ENCODE measurements at places on chromosomes 6 and 20.

GRCh38 chr6:71294121-71294523 is 5.5 kb downstream of the OGFRL1 start:
- DNase-seq = no peak

GRCh38 chr6:155154158-155154830 is 109.5 kb upstream of the CLDN20 start:
- no peak for DNase-seq

DNA sequence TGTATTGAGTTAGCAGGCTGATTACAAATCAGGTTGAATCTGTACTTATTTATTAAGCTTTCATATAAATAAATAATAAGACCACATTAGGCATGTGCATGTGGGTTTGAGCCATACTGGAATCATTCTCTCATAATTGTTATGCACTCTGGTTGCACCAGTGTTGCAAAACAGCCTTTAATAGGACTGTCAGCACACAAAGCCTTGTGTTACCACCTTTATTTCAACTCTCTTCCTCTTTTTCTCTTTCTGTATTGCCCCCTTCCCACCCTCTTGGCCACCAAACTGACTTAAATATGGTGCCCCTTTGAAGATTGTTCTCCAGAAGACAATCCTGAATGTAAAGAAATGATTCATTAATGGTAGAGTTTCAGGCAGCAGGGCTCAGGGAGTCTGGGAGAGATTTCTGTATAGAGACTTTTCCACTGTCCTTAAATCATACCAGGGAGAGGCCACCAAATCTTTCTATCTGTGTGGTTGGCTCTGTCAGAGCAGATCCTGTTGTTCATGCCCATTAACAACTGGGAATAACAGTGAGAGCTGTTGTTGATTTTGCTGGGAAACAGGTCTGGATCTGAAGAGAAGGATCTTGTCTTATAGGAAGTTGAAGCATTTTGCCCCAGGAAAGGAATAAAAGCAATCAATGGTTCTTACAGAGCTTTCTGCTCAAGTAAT is 131.6 kb upstream of the SOX4 start:
- no peak for DNase-seq

- no peak for DNase-seq
Observed at GRCh38 chr6:49913636-49914375, 47.5 kb upstream of the CRISP1 start.

DNA sequence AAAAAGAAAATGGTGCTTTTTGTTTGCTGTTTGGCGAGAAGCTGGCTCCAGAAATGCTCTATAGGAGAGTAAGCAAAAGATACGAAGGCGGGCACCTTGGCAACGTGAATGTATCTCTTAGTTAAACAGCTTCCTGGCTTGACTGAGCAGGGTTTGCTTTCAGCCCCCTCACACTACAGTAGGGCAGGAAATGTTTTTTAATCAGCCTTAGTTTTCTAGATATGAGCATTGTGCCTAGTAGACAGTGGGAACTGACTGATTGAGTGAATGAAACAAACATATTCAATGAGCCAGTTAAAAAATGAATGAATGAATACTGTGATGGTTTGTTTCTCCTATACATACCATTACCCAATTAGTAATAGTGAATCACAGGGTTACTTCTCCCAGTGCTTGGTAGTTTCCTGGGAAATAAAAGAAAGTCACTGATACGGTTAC is 19.9 kb downstream of the CAP2 start:
- DNase-seq = no peak

DNA sequence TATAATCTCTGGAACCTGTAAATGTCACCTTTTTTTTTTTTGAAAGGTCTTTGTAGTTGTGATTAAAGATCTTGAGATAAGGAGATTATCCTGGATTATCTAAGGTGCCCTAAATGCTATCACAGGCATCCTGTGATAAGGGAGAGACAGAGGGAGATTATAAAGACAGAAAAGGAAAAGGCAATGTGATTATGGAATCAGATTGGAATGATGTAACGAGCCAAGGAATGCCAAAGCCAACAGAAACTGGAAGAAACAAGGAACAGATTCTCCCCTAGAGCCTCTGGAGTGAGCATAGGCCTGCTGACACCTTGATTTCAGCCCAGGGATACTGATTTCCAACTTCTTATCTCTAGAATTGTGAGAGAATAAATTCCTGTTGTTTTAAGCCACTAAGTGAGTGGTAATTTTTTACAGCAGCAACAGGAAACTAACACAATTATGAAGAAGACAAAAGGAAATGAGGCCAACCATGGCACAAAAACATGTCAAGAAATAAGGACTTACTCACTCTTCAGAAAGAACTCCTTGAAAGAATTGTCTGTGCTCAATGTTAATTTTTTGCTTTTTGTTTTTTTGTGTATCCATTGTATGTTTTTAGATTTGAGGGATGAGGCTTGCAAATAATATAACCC is 82.7 kb downstream of the CFAP61 start:
- DNase-seq = no peak

- DNase-seq = no peak
Observed at GRCh38 chr20:46639587-46639986, 11.7 kb downstream of the SLC13A3 start.

DNA sequence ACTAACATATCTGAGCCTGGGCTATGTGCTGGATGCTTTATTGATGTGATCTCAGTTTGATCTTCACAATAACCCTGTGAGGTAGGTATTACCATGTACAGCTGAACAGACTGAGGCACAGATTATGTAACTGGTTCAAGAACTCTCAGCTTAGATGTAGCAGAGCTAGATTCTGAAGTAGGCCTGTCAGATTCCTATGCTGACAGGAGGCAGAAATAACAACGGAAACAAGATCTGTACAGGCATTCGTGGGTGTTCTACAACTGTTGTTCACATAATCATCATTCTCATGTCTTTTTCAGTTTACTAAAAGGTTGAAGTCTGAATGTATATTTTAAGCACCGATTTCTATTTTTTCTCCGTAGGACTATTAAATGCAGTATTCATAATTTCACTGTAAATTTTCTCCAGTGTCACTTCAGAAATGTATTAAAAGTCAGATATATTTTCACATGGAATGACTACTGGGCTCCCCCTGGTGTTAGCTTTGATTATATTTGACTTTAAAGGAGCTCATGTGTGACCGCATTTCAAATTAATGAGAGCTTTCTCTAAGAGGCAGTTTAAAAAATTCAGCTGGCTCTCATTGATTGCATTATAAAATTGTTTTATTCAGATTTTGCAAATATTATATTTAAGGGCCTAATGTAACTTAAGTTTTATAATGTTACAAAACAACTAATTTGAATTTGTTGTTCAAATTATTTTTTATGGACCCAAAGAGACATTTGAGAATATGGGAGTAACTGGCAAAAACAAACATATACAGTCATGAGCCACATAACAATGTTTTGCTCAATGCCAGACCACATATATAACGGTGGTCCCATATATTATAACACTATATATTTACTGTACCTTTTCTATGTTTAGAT is 36.4 kb upstream of the SLC17A4 start:
- DNase-seq = no peak

DNA sequence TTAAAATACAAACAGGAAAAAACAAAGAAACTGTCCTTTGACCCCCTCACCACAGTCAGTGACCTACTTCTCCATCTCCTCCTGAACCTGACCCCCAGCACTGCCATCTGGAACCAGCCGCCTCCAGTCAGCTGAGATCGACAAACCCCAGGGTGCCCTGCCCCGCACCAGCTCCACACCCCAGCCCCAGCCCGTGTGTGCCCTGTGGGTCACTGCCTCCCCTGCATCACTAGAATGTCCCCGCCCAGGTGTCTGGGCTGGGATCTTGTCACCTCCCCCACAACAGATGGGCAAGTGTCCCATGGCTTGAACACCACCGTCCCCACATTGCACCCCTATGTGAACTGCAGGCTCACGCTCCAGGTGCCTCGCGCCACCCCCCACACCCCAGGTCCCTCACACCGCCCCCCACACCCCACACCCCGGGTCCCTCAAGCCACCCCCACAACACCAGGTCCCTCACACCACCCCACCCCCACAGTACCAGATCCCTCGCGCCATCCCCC is 13.3 kb downstream of the TAF4 start:
- DNase-seq = no peak

DNA sequence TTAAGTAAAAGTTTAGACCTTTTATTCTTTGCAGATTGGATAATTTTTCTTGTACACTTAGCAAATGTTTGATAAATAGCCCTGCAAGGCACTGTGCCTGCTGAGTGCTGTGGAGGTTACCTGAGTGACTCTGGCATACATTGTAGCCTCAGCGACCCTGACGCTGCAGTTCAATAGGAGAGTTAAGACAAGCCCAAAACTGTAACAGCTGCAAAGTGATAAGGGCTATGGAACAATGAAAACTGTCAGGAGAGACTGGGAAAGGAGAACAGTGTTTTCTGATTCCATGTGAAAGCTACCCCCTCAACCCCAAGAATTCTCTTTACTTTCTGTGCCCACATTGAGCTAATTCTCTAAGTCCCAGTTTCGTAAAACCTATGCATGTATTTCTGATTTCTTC is 22.2 kb downstream of the HIVEP1 start:
- DNase-seq = no peak

- DNase-seq = no peak
Observed at GRCh38 chr20:56285496-56285895, 37.0 kb downstream of the MC3R start.

DNA sequence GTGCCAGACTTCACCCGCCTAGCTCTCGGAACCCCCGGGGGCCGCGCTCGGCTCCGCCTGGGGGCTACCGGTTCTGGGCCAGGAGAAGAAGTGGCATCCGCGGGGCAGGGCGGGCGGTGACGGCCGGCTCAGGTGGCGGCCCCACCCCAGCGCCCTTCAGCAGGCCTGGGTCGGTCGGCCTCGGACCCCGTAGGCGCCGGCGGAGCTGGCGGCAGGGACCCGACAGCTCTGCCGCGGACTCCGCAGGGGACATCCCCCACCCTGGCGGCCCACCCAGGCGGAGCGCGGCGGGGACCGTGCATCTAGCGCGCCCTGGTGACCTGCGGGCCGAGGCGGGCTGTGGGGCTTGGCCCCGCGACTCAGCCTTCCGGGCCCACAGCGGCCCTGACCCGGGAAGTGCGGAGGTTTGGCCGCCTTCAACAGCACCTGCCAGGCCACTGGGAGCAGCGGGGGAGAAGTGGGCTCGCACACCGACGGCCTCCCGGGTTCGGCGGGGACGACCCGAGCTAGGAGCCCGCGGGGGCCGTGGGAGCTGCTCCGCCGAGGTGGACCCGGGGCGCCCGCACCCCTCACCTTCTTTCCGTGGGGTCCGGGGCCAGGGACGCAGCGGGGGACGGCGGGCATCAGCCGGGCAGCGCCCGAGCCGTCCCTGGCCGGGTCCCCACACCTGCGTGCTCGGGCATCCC is 87.1 kb downstream of the TMEM242 start:
- DNase-seq = no peak

GRCh38 chr6:79687759-79688158 is 56.6 kb downstream of the SH3BGRL2 start:
- no peak for DNase-seq

GRCh38 chr20:5036828-5037227 is 35.5 kb upstream of the SLC23A2 start:
- DNase-seq = no peak

DNA sequence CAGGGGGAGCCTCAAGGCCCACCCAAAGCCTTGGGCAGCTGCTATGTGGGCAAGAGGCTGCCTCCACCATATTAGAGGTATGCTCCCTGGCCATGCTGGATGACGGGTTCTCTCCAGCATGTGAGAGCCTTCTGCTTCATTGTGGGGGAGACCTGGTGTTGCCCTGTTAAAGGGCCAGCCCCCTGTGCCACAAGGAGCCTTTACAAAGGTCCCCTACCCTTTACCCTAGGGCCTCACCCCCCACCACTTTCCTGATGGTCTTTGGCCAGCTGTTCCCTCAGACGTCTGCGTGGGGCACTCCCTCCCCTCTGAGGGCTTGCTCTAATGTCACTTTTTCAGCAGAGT is 5.2 kb downstream of the ADIG start:
- no peak for DNase-seq

DNA sequence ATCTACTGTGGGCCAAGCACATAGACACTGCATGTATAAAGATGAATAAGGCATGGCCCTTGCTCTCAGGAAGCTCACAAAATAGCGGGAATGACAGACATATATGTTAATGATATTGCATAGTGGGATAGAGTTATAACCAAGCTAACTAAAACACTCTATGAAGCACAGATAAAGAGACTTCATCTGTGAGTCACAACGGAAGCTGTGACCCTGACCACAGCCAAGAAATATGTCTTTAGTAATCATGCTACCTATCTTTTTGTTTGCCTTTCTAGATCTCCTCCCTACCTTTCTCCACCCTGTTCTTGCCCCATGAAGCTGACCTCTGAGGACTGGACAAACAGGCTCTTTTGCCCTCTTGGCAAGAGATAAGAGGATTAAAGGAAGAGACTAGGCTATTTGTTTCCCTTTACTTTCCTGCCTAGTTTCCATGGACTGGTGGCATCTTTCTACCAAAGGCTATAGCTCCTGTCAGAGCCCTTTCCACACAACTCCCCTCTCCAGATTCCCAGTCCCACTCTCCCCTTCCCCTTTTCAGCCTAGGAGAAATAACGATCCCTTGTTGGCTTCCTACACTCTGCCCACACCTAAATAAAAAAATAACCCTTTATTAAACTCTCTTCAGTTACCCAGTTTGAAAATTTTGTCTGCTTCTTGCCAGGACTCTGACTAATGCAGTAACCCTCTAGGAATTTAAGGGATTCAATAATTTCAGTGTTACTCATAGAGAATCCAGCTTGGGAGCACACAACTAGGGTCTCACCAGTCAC is 504.9 kb upstream of the MARCKS start:
- DNase-seq = no peak

DNA sequence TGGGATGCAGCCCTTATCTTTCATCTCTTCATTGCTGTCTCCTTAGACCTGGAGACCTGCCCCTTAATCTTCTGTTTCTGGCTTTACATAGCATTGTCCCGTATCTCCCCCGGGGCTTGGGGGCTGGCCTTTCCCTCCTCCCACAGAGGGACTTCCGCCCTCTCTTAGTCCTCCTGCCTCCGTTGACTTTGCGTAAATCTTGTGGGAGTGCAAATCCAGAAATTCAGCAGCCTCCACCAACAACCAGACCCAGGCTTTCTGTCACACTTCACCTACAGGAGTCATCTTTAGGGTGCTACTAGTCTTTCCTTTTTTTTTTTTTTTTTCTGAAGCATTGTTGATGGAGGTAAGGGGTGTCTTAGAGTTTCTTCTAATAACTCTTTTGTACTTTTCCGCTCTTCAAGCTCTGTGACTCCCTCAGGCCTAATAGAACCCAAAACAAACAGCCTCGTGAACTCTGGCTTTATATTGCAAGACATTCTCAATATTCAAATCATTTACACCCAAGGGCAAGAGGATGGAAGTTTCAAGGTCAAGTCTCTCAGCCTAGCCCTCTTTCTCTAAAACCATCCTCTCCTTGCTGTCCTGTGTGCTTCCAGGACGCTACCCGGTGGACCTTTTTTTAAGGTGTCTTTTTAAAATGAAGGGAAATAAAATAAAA is 66.2 kb downstream of the RREB1 start:
- no peak for DNase-seq

- no peak for DNase-seq
Observed at GRCh38 chr6:56364431-56364826, 117.0 kb upstream of the COL21A1 start.

GRCh38 chr6:169905041-169905807 is 153.8 kb downstream of the ERMARD start:
- no peak for DNase-seq

GRCh38 chr20:1697592-1697991 is 40.0 kb upstream of the SIRPG start:
- no peak for DNase-seq

All from caudate nucleus (tissue), 63 donors.